Lung microvascular endothelial cell (primary cell): ENCODE measurements at places on chromosomes 6 and 20. TPM values are rescaled to one million over a fixed set of nuclear protein-coding genes. Genes with fewer than 3 reads are reported as not detected.

The HSF2 gene
- total RNA-seq = 15.9 and 18.8 TPM in 2 replicates

The CTCFL gene
- not detected in 2 replicates for total RNA-seq

The NCOA3 gene
- 21.4 and 26.8 TPM in 2 replicates for total RNA-seq

The HLA-DPB1 gene
- 7.3 and 12.2 TPM in 2 replicates for total RNA-seq

DNA sequence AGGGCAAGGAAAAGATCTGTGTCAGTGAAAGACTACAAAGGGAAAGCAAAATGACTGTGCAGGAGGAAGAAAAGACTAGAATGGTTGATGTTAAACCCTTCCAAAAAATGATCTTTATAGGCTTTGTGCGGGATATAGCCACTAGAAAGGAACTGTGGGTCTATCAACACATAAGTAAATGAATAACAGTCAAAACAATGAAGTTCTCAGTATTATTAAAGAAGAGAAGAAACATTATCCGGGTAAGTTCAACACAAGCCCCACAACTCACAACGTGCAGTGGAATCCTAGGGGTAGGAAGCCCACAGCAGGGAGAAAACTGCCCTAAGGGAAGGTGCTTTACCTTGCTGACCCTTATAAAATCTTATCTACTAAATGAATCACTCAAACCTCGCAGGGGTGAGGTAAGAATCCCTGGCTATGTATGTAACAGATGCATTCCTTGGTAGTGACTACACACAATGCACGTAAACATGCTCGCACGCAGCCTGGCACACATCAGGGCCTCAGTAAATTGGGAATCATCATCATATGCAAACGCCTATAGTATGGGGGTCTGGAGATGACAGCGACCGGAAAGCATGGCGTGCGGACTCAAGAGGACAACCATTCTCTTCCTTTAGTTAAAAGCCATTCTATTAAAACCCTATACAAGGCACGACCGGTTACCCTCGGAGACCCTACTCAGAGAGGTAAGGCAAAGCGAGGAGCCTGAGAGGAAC is 11.3 kb downstream of the TFAP2A start:
- DNase-seq = peak; percentile 50

DNA sequence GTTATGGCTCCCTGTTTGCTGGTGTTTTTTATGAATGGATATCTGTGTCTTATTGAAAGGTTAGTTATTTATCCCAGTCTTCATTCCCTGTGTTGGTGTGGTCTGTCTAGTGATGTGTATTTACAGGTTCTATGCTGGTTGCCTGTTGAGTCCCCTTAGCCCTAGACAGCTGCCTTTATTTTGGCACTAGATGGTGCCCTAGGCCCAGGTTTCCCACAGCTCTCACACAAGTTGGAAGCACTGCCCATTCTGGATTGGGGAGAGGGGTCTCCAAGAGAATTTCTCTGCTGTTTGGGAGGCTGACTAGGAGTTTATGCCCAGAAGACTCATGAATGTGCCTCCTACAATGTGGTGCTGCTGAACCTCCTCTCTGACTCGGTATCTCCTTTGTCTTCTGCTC is 12.4 kb downstream of the GRM1 start:
- peak; percentile 82 for DNase-seq

DNA sequence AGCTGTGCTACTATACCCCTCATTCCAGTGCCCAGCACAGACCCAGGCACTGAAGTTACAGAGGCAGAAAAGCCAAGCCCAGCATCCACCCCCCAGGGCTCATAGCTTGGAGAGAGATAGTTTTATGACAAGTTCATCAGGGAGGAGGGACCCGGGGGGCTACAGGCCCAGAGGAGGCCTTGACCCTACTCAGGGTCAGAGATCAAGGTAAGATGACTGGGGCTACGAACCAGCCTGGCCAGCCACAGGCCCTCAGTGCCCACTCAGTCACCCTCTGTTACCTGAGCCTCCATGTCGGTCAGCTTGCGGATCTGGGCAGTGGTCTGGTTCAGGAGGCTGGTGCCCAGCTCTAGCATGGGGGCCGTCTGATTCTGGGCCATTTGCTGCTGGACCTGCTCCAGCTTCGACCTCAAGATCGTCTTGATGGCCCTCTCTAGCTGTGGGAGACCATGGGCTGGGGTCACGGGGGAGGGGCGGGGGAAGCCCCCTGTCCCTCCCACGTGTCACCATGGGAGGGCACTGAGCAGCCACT is 26.1 kb downstream of the ANGPT4 start:
- DNase-seq = no peak

DNA sequence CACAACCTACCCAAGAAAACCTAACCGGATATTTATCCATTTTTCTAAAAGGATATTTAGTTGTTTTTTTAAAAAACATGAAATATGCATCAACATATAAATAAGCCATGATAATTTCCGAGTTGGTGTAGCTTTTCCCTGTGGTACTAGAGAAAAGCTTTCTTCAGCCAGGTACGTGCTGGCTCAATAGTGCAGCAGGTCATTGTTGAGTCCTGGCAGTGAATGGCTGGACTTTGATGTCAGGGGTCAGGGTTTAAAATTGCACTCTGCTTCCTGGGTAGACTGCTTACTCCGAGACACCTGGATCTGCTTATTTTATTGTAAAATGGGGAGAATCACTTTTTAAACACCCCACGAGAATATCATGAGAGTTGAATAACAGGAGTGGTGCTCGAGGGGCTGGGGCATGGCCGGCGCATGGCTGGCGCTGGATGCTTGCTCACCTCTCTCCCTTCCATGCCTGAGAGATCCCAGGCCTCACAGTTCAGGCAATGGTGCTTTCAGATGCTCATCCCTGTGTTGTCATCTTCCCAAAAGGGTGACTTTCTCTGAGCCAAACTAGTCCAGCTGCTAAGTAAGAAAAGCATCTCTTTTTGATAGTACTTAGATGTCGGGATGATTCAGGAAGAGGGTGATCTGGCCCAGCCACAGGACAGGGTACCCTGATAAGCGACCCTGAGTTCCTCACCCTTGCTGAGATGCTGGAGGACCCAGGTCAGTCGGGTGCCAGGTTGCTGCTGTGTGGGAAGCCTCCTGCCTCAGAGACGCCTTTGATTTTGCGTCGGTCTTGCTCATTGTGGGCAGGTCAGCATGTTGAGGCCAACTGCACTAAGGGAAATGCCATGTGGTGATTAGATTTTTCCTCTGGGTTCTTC is 269.1 kb upstream of the FOXQ1 start:
- no peak for DNase-seq

The TNNC2 gene
- total RNA-seq = not detected in 2 replicates

- no peak for DNase-seq
Observed at GRCh38 chr6:168634541-168635328, 193.8 kb downstream of the SMOC2 start.

GRCh38 chr6:25490018-25490801 is 161.8 kb upstream of the SCGN start:
- peak; percentile 63 for DNase-seq

The RCAN2 gene
- under 0.01 TPM in 1 of 2 replicates, not detected in the other for total RNA-seq

The EXOC2 gene
- 32.7 and 39.7 TPM in 2 replicates for total RNA-seq

GRCh38 chr20:18224968-18225568 is 63.3 kb upstream of the ZNF133 start:
- DNase-seq = peak; percentile 76

DNA sequence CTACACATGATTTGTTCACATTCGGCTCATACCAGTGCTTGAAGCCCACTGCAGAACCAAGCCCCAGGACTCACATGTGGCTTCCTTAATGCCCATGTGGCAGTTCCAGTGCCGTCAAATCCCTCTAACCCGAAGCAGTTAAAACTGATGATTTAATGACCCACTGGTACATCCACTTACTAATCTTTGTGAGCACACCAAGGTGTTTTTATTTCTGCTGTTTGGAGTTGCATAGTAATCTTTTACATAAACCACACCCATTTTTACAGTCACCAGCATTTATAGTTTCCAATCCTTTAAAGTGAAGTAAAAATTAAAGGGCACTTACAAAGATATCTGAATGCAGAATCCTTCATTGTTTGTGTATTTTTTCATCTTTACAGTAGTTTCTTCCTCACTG is 232.0 kb downstream of the ANKRD60 start:
- DNase-seq = no peak
